ENCODE measurements at places on chromosomes 5 and 9.
A peak's percentile ranks its signal among the peaks of the same experiment; 100 is the strongest.

DNA sequence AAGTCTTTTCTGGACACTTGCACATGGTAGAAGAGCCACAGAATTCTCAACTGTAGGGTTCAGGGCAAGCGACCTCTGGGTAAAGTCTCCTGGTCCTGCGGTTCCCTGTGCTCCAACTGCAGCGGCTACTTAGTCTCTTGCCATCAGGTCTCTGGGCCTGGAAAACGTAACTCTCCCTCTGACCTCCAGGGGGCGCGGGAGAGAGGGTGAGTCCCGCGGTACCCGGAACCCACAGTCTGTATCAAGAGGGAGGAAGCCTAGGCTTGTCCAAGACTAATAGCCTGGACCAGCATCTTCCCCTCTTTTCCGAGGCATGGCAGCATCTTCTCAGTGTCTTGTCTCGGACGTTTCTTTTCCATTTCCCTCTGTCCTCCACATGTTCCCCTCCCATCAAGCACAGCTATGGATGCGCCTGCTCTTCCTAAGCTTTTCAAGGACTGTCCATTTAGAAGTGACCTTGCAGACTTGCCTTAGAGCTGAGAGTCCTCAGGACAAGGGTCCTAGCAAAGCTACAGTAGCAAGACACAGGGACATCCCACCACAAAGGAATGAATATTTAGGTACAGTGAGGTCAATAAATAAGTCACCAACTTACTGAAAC, 59.3 kb downstream of the FSTL4 start:
- DNase-seq, result peak; percentile 51

DNA sequence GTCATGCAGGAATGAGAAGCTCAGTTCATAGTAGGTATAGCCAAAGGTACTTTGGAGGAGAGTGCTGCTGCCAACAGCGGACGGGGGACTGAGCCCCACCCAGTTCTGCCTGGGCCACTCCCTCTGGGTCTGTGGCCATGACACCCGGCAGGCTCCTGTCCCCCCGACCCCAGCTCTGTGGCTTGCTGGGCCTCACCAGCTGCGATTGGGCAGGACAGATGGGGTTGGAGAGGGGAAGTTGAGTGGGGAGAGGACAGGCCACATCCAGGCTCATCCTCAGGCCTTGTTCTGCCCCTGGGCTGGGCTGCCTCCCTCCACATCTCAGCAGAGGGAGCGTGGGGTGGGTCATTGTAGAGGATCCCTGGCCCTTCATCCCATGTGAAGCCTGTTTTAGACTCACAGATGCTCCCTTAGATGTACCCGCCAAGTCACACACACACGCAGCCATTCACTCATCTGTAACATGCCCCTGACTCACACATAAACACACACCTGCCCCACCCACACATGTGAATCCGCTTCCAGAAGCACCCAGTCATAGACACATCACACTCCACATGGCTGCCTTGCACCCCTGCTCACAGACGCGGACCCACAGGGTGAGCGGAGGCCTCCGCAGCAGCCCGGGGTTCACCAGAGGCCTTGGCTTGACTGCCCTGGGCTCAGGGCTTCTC, 48.8 kb downstream of the NTNG2 start:
- no peak for DNase-seq

DNA sequence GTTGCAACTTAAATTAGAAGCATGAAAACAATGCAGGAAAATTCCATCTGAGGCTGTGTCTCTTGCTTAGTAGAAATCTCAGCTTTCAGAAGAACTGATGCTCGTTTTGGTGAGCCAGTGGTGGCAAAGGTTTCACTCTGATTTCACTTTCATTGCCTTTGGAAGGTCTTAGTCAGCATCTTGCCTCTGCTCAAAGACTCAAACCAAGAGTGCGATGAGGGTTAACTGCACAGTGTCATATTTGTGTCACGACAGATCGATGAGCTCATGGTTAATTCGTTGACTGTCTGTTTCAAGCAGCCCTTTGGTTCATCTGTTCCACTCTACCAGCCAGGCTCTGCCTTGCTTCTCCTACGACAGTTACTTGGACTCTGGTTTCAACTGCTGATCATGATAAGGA, 331.3 kb upstream of the KIF2A start:
- DNase-seq, result no peak

DNA sequence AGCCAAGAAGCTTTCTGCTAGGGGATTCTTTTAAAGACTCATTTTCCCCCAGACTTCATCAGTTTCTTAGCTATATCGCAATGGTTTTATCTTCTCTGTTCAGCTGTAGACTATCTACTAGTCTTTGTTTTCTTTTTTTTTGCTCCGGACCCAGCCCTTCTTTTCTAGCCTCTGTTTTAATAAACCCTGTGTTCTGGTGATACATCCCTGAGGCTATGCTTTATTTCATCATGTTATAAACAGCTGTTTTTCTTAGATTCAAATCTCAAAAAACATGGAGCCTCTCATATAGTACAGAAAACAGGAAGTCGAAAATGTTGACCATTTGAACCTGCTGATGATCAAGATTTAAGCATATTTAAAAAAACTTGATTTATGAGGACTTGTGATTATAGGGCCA, 37.8 kb downstream of the SCGB3A1 start:
- no peak for DNase-seq

DNA sequence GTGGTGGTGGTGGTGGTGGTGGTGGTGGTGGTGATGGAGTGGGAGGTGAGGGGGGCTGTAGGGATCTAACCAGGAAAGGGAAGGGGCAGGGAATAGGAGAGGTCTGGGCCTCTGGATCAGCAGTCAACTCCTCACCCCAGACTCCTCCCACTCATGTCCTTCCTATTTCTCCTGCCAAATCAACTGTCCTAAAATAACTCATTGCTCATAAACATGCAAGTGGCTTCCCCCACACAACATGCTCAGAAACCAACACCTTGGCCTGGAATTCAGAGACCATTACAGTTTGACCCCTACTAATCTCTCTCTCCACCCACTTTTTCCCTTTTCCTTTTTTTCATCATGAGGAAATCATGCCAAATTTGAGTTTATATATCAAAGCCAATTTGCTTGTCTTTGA, 8.4 kb upstream of the FSD1L start:
- DNase-seq, result no peak

DNA sequence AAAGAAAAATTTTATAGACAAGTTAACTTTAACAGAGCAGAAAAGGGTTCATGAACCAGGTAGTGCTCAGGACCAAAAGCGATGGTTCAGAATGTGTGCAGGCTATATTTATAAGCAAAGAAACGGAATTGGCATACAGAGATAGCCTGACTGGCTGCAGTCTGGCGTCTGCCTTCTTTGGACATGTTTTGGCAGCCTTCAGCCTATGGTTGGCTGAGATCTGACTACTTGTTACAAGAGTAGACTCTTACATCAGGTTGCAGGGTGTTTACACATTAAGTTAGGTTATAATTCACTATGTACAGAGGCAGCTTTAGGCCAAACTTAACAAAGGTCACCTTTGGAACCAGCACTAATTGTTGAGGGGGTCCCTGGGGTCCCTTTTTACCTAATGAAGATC, 7.0 kb downstream of the NOP16 start:
- no peak for DNase-seq

GRCh38 chr5:135031813-135032694, 2.0 kb downstream of the PITX1 start:
- DNase-seq, result no peak

- no peak for DNase-seq
These were observed 200.9 kb upstream of the PAPPA start for GRCh38 chr9:115952430-115953292.

DNA sequence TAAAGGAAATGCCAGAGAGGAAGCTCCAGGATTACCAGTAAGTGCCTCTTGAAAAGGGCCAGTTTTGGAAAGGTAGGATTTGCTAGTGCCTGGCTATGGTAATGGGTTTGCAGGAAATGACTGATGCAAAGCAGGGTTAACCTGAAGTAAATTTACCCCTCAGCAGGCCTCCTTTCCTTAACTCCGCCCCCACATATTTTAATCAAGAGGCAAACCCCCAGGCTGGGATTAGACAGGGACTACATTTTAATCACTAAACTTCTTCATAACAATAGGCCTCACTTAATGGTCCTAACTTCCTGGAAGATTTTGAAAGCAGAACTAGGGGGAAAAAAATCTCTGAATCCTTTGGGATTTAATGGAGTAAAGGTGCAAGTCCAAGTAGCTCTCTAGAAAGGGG, 10.2 kb upstream of the SLC1A3 start:
- DNase-seq, result no peak
